T47D (cell line): ENCODE measurements at places on chromosomes 13 and 19.

DNA sequence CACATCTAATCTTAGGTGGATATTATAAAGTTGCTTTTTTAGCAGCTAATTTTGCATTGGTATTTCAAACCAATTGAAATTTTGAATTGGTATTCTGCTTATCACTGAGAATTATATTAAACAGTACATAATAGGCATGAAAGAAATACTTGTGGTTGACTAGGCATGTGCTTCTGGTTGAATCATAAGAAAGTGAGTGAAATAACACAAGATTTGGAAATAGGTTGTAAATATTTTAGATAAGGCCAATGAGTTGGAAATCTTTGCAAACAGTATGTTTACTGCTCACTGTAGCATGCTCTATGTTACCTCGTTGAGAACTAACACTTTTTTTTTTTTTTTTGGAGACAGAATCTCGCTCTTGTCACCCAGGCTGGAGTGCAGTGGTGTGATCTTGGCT is 66.8 kb upstream of the RFC3 start:
- no peak for DNase-seq

DNA sequence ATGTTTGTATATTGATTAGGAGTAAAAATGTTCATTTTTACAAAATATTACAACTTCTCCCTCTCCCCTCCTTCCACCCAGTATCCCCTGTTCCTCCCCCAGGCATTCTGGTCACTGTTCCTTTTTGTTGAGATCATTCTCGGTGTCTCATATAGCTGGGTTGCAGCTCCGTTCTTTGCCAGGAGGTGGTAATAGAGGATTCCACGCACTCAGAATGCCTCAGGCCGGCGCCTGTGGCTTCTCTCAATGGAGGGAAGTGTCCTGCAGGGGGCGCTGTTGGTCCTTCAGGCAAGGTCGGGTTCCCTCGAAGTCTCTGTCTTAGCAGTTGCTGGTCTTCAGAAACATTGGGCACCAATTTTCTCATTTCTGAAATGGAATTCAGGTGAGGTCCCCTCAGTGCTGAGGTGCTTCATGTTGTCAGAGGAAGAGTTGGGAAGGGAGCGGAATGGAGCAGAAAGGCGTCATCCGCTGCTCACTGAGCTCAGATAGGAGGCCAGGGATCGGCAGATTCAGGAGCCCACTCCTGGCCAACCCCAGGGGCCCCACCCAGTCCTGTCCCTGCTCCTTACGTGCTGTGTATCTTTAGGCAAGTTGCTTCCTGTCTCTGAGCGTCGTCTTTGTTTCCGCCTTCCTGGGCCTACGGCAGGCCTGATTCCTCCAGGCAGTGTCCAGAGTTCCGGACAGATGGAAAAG is 10.3 kb upstream of the GARIN5A start:
- peak; percentile 69 for DNase-seq

DNA sequence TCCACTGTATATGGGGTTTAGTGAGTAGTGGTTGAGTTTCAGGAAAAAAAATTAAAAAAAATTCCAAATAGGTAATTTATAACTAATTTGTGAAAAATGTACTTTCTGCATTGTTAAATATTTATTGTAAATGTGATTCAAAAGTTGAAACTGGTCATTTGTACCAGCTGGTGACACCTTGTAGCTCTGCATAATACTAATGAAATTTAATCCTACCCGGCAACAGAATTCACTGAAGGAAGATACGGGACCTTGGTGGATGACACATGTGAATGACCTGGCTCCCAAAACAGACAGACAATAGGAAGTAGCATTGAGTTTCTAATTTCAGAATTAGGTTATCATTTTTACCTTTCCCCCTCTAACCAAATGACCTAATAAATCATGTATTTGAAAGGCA is 73.8 kb downstream of the SLITRK6 start:
- DNase-seq: no peak

DNA sequence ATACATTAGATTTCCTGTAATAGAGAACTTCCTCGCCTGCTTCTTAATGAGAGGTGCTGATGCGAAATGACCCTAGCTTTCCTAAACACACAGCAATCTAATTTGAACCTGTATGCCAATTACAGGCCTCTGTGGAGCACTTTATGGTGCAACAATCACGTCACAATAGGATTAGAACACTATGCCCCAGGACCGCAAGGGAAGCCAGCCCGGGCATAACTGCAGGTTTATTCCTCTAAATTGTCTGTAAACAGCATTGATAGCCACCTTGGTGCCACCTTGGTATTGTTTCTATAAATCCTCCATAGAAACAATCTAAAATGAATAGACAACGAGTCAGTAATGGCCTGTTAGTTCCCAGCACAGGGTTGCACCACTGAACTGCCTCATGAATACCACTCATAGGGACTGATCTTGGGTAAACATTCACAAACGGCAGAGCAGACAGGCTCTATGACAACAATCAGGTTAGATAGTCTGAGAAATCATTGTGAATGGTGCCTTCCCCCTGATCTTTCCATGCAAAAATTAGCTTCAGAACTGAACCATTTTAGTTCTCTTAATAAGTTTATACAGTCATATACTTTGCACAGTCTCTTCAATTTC is 182.5 kb upstream of the OBI1 start:
- no peak for DNase-seq

GRCh38 chr19:8569066-8569771 is 8.0 kb downstream of the MYO1F start:
- DNase-seq: no peak

GRCh38 chr19:8017808-8018207 is 12.4 kb upstream of the ELAVL1 start:
- no peak for DNase-seq

GRCh38 chr13:23688336-23688735 is 118.1 kb downstream of the TNFRSF19 start:
- DNase-seq: no peak
